ENCODE measurements at places on chromosomes 12 and 14.

- no peak for DNase-seq
These were observed 324.0 kb downstream of the PRKD1 start for GRCh38 chr14:29603696-29604095.

DNA sequence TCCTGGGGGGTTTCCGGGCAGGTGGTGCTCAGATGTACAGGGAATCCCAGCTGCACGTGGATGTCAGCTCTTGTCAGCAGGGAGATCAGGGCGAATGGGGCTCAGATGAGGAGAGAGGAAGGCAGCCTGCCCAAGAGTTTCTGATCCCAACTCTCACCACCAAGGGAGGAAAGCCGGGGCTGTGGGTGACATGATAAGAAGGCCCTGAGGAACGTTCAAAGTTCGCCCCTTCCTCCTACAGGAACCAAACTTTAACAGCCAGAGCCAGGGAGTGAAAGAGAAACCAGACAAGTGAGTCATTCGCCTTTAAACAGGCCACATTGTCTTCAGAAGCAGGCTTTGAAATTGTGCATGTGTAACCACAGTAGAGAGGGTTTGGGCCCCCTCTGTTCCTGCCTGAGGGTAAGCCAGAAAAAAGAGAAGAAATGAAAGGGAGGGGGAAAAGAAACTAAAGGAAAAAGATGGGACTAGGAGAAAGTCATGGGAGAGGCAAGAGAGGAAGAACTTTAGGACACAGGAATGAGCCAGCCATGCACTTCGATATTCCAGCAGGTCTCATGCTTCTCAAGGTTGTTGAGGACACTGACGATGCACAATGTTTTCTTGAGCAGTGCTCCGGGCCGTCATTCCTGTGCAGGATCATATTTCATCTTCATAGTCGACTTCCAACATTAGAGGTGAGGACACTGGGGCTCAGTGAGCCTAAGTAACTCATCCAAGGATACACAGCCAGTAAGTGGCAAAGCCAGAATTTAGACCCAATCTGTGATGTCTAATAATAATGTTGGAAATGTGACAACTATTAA lies 691.4 kb upstream of the TBX3 start:
- DNase-seq: no peak

GRCh38 chr14:76421662-76422061 lies 45.7 kb downstream of the ESRRB start:
- peak; percentile 39 for DNase-seq

- no peak for DNase-seq
These were observed at the start of gene LTB4R for GRCh38 chr14:24310646-24311604. Gene LTB4R, plus strand, starts transcription at chr14:24311502. Its CDS starts 4,150 bp downstream, at chr14:24315652.

DNA sequence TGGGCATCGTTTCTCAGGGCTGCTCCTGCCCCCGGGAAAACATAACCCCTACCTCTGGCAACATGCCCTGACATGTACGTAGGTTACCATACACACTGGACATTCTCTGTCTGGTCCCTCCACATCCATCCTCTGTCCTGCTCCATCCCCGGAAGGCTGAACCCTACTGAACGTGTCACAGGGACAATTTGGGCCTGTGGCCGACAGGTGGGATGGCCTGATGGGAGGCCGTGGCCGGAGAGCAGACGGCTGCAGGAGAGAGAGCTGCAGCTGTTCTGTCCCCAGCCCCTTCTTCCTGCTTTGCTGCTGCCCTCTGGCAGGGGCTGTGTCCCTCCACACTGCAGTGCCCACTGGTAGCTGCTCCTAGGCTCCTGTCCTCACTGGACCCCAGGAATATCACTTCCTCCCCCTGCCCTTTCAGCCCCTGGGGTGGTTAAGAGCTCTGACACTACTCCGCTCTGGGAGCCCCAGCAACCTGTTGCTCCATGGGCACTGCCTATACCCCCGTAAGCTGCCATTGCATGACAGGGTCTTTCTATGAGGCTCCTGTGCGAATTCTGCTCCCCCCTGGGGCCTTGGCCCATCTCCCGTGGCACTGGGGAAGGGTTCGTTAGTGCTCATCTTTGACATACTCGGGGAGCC lies 125.6 kb downstream of the RBM19 start:
- DNase-seq: peak; percentile 55

- no peak for DNase-seq
These were observed 9.2 kb downstream of the HAL start for GRCh38 chr12:95986635-95987570.

Measured in SK-N-SH (cell line).